ENCODE measurements at places on chromosomes 16 and 17.

DNA sequence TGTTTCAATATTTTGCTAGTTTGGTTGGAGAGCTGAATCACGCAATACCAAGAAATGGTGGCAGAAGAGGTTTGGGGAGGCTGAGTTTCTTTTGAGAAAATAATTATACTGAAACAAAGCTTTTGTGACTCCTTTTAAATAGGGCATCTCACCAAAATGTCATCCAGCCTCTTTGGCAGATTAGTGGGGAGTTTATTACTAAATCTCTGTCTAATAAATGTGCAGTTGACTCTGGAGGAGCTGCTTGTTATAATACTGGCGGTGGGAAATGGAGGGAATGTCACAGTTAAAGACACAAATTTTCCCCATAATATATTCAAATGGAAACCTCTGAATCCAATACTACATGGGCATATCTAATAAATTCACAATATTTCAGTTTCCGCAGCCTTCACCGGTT lies 44.7 kb downstream of the SNX11 start:
- no peak for DNase-seq

DNA sequence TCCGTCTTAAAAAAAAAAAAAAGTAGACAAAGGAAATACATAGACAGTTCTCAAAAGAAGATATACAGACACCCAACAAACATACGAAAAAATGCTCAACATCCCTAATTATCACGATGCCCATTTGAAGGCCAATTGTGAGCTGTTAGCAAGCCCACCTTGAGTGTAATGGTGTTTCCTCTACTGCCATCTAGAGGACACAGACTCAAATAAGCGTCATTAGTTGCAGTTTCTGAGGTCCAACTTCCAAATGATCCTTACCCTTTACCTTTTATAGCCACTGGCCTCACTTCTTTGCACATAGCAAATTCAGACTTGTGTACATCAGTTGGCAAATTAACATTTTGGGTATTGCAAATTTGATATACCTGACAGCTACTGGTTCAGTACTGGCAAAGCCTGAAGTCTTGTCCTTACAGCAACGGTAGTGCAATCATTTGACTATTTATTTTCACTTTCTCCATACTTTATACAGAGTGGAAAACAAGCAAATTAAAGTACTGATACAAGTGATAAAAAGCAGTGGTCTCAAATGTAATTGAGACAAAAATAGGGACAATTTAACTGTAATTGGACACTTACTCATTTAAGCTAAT lies 536.3 kb upstream of the EEF2KMT start:
- peak; percentile 2 for DNase-seq

DNA sequence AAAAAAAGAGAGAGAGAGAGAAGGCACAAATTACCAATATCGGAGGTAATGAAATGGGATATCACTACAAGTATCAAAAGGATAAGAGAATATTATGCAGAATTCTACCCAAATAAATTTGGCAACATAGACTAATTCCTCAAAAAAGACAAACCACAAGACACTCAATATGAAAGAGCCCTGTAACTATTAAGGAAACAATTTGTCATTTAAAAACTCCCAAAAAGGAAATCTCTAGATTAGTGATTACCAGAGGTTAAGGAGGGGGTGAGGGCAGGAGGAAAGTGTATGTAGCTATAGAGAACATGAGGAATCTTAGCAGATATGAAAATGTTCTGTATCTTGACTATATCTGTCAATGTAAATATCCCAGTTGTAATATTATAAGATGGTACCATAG lies 54.0 kb downstream of the CFDP1 start:
- DNase-seq: no peak

- DNase-seq: no peak
Measured at GRCh38 chr17:27660436-27660835, 29.4 kb downstream of the LGALS9 start.

DNA sequence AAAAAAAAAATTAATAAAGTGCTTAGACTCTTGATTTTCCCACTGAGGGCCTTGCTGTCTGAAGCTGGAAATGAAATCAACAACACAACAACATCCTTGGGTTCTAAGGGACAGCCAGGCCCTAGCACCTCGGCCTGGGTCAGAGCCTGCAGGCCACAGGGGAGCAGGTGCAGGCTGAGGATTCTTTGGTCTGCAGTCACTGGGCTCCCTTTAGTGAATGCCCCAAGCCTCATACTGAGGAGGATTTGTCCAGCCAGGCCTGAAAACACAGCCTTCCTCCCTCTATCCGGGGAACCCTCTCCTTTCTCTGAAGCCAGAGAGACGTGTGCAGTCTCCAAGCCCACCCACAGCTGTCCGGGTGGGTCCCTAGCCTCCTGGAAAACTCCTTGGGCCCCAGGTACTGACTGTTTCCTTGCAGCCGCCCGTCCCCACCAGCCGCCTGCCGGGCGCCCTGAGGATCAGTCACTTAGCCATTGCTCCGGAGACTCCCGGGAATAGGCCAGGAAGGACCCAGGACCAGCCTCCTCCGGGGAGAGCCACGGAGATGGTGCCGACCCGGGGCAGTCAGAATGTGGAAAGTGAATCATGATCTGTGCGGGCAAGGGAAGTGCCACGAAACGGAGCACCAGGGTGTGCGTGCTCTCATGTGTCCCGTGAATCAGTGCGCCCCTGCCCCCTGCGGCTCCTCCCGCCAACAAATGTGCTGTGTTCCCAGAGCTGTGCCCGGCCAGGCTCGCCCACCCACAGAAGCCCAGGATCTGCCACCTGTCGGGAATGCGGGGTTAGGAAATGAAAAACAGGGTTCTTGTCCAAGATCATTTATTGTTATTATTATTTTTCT lies 91.0 kb downstream of the RTN4RL1 start:
- no peak for DNase-seq

GRCh38 chr17:48128400-48128799 lies 20.8 kb downstream of the SNX11 start:
- no peak for DNase-seq

DNA sequence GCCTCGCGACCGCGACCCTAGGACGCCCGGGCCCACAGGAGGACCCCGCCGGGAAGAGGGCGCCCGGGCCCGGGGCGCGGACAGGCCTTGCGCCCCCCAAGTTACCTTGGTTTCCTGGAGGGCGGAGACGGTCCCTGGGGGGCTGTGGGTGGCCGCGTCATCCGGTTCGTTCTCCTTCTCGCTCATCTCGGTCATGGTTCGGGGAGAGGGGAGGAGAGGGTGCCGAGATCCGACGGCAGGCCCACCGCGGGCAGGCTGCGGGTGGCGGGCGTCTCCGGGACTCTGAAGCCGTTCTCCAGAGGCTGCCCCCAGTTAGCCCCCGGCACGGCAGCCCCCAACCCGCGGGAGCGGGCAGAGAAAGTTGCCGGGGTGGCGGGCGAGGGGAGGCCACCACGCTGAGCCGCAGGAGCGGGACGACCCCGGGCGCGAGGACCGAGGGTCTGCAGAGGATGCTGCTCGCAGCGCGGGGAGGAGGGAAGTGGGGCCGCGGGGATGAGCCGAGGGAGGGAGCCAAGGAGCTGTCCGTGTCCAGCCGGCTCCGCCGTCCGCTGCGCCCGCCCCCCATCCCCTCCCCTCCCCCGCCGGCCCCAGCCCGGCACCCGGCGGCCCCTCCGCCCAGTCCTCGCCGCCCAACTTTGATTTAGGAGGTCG lies at the start of gene STAC2:
STAC2 (minus strand) TSS at position 638 of the 651 bp plus-strand sequence; CDS start at position 195, 443 bp downstream.
- DNase-seq: no peak

DNA sequence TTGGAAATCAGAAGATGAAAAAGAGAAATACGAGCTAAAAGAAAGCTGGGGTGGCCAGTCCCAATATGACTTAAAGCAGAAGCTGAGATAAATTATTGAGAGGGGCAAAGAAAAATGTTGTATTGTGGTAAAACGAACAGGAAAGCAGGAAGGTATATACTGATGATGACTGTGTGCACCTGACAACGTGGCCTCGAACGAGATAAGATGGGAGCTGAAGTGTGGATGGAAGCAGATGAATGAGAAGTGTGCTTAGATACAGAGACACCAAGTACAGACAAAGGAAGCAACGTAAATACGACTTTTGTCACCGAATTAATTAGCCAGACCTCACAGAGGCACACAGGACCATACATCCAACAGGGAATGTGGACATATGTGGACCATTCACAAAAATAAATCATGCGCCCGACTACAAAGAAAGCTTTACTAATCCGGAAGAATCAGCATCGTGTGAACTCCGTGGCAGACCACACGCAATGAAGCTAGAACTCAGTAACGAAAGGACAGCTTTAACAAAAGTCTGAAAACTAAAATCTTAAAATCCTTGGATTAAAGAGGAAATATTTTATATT lies 218.7 kb downstream of the RPTOR start:
- DNase-seq: peak; percentile 24

GRCh38 chr16:65788434-65789140 lies 577.9 kb upstream of the CDH5 start:
- no peak for DNase-seq

Data from NCI-H345 (cell line).